ENCODE measurements at places on chromosomes 13 and 19. TPM values are rescaled to one million over a fixed set of nuclear protein-coding genes. Genes with fewer than 3 reads are reported as not detected.
A peak's percentile ranks its signal among the peaks of the same experiment; 100 is the strongest.

DNA sequence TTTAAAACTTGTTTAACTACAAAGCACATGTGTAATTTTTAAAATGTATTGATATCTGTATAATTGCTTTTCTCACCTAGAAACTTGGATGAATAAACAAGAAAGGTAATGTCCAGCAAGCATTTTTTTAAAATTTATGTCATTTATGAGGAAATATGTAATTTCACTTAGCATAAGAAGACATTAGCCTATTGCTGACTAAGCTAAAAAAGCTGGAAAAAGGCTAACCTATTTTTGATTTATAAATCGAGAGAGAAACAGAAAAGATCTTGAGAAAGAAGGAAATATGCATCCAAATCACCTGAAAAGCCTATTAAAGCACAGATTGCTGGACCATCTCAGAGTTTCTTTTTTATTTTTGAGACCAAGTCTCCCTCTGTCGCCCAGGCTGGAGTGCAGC, 1181.3 kb downstream of the SLITRK1 start:
- no peak for DNase-seq

- peak; percentile 41 for DNase-seq
Measured at GRCh38 chr19:30070968-30071632, 129.1 kb downstream of the URI1 start.

GRCh38 chr19:39768334-39768733, 10.3 kb upstream of the LEUTX start:
- no peak for DNase-seq

The TPRX2 gene
- total RNA-seq: not detected

The CEACAM20 gene
- not detected for total RNA-seq
